ENCODE measurements at places on chromosomes 5 and 9.
A peak's percentile ranks its signal among the peaks of the same experiment; 100 is the strongest.

GRCh38 chr5:168788786-168789185 is 209.6 kb upstream of the PANK3 start:
- DNase-seq, result no peak

DNA sequence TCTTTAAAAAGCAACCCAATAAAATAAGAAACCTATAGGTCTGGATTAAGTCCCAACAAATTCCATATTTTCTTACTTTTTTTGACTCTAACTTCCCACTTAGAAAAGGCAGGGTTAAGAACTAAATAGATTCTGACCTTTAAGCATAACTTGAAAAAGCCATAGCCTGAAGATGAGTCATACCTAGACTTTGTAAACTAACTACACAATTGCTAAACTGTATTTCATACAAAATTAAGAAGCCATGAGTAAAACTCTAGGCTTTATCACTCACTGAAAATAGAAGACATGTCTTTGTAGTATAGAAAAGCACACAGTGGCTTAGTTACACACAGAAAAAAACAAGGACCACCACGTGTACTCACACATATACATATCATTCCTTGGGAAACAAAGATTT is 51.5 kb downstream of the MLLT3 start:
- no peak for DNase-seq

- DNase-seq, result no peak
Observed at GRCh38 chr5:122874179-122874875, 28.9 kb downstream of the SNX24 start.

DNA sequence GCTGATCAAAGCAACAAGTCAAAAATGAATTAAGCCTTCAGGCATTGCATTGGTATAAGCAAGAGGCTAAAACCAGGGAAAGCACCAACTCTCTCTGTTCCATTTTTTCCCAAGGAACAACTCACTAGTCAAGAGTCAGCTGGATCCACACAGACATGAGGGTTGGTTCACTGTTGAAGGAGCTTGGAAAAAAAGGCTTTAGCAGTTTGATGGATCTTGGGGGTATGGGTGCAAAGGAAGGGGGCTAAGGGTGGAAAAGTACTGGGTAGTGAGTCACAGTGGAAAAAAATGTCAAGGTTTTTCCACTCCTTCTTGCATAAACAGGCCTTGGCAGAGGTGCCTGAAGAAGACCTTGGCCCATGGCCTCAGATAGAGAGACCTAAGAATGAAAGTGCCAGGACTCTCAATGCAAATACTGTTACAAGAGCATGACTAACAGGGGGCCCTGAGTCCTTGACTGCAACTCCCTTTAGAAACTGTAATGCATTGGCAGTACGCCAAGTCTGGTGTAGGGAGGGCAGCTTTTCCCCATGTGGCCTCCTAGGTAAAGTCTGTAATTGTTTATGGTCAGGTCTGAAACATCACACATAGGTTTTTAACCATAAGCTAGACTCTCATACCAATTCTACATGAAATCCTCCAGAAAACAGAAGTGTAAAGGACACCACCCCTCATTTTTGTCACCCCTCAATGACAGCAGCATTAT is 23.7 kb downstream of the ACTL7A start:
- peak; percentile 58 for DNase-seq

DNA sequence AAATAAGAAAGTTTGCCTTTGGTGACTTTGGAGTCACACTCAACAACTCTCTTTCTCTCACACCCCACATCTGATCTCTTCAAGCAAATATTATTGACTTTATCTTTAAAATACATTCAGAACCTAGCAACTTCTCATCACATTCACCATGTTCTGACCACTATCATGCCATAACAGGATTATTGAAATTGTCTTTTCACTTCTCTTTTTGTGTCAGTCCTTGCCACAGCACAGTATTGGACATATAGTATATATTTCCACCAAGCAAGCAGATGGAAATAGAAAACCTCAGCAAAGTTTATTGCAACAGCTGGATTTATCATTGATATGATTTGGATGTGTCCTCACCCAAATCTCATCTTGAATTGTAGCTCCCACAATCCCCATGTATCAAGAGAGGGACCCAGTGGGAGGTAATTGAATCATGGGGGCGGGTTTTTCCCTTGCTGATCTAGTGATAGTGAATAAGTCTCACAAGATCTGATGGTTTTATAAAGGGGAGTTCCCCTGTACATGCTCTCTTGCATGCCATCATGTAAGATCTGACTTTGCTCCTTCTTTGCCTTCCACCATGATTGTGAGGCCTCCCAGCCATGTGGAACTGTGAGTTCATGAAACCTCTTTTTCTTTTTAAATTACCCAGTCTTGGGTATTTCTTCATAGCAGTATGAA is 26.9 kb upstream of the ITGA1 start:
- peak; percentile 10 for DNase-seq

- no peak for DNase-seq
Observed at GRCh38 chr5:172574871-172575223, 66.2 kb upstream of the NEURL1B start.

DNA sequence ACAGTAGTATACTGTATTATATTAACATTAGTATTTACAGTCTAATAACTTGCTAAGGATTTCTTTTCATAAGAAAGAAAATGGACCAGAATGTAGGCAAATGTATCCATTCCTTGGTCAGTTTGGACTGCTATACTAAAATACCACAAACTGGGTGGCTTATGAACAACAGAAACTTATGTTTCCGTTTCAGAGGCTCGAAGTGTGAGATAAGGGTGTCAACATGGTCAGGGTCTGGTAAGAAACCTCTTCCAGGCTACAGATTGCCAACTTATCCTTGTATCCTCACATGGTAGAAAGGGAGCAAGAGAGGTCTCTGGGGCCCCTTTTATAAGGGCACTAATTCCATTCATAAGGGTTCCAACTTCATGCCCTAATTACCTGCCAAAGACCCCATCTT is 9.2 kb upstream of the ESM1 start:
- DNase-seq, result no peak

DNA sequence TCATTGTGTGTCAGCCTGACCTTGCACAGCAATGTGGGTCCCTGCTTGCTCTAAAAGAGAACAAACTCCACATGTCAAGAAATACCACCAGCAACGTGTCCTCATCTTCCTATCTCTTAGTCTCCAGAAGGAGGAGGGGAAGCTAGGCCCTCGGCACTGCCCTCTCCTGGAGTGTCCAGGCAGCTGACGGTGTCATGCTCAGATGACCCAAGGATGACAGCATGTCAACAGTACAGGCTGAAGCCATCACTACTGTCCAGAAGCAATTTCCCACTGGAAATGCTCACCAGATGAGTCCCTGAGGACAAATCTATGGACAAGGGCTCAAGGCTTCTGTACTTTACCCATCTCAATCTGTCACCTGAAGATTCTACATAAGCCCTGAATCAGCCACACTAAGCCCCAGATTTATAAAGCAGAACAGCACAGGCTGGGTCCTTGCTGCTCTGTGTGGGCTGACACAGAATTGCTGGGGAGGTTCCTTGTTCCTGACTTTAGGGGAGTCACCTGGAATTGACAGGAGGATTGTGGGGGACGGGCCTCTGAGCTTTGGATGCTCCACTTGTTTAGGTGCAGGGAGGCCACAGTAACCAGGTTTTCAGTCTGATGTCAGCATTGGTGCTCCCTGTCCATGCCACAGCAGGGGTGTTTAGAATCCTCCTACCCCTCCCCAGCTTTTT is 210.2 kb downstream of the DAB2IP start:
- DNase-seq, result no peak

GRCh38 chr5:32600054-32600622 is 14.8 kb downstream of the SUB1 start:
- no peak for DNase-seq

- DNase-seq, result no peak
Observed at GRCh38 chr5:179731791-179732411, 721 bp upstream of the MAML1 start.

GRCh38 chr5:109929376-109929775 is 239.6 kb downstream of the MAN2A1 start:
- no peak for DNase-seq

- no peak for DNase-seq
Observed at GRCh38 chr9:114957558-114957957, 27.2 kb upstream of the TNFSF8 start.

All from stimulated activated CD4-positive, alpha-beta T cell treated with anti-CD3 and anti-CD28 coated beads, TNF-alpha, amount 100 ng/mL, for 48 hours (primary cell).